Lung (tissue), 17 donors: ENCODE measurements at places on chromosomes 3 and 15. TPM values are rescaled to one million over a fixed set of nuclear protein-coding genes. Genes with fewer than 3 reads are reported as not detected.

DNA sequence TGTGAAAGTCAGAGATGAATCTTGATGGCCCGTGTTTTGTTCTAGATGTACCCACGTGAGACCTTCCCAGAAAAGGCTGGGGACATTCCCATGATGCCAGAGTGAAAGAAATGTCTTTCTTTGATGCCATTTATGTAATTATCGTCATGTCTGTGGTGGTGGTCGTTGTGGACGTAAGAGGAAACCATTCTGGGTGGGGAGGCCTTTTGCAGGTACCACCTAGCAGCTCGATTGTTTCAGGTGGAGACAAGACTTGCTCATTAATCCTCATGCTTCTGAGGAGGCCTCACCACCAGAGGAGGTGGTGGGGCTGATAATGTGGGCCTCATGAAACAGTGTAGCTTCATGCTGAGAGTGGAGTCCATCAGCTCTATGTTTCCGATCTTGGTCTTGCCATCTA, 58.1 kb upstream of the USP3 start:
- no peak for DNase-seq
- peaks cover 5% of the 10 kb centered on the region for H3K4me1 ChIP-seq
- H3K27ac ChIP-seq, result no peak overlapping the region
- H3K36me3 ChIP-seq, result no peaks in the 10 kb centered on the region

GRCh38 chr3:31431321-31431720, 101.4 kb upstream of the STT3B start:
- peak; percentile 24 for DNase-seq
- no peaks in the 10 kb centered on the region for H3K36me3 ChIP-seq
- H3K27ac ChIP-seq, result no peak overlapping the region

DNA sequence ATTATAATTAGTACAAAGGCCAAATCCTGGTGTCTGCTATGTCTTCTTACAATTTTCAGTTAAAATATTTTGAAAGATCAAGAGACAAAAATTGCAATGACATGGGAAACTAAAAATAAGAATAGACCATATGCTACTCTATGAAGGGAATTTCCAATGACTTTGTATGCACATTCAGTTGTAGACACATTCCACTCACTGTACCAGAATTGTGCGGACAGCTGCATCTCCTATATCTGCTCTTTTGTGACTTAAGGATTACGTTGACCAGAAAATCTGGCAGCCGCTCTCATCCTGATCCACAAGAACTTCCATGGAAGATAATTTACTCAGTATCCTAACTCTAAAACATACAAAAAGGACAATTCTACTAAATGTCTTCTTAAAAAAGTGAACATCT, 493.9 kb upstream of the KCNMB2 start:
- no peaks in the 10 kb centered on the region for H3K4me1 ChIP-seq
- H3K36me3 ChIP-seq, result no peaks in the 10 kb centered on the region
- no peak overlapping the region for H3K4me3 ChIP-seq

GRCh38 chr3:172094621-172095557, 55.5 kb downstream of the FNDC3B start:
- H3K4me1 ChIP-seq, result peaks cover 8% of the 10 kb centered on the region
- DNase-seq, result no peak
- no peak overlapping the region for H3K27ac ChIP-seq
- no peaks in the 10 kb centered on the region for H3K36me3 ChIP-seq
- no peaks in the 10 kb centered on the region for H3K27me3 ChIP-seq
- no peak overlapping the region for H3K4me3 ChIP-seq

- peak; percentile 78 for DNase-seq
- H3K4me1 ChIP-seq, result peaks cover 11% of the 10 kb centered on the region
- H3K27me3 ChIP-seq, result no peaks in the 10 kb centered on the region
- H3K27ac ChIP-seq, result no peak overlapping the region
Observed at GRCh38 chr15:49145651-49146609, 9.5 kb downstream of the COPS2 start.

GRCh38 chr3:193665370-193665989, 72.5 kb downstream of the OPA1 start:
- no peaks in the 10 kb centered on the region for H3K27me3 ChIP-seq
- no peak overlapping the region for H3K27ac ChIP-seq
- no peak overlapping the region for H3K4me3 ChIP-seq

- DNase-seq, result no peak
- no peaks in the 10 kb centered on the region for H3K27me3 ChIP-seq
- H3K27ac ChIP-seq, result no peak overlapping the region
- H3K4me3 ChIP-seq, result no peak overlapping the region
- no peaks in the 10 kb centered on the region for H3K36me3 ChIP-seq
Observed at GRCh38 chr3:56096999-56097398, 371.3 kb downstream of the ERC2 start.

DNA sequence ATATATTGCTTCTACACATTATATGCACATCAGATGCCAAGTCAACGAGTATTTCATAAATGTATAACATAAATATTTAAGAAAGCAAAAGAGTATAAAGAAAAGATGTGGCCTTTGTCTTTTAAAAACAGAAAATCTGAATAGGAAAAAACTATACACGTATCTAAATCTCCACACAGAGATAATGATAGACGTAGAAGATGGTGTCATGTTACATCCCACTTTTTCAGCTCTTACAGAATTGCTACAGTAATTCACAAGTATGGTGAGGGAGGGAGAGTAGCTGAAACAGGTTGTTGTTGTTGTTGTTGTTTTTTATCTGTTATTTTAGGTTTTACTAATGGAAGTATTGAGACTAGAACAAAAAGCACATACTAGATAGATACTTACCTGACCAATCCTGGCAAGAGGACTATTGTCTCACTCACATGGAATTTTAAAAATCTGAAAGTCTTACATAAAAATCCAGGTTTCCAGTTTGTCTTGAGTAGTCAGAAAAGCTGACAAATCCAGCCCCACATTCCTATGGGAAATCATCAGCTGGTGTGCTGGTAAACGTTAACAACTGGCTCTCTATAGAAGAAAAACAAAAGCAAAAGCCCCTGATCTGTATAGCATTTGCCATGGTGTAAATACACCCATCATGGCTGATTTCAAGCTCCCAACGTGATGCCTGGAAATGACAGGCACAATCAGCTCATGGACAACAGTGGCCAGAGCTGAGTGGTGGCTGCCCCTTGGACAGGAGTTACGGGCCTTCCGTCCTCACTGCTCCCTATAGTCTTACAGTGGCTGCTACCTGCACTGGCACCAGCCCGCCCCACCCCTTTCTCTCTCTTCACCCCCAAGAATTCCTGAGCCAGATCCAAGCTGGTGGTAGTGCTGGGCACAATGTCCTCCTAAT, 47.4 kb upstream of the VGLL4 start:
- peak; percentile 50 for DNase-seq
- no peak overlapping the region for H3K27ac ChIP-seq
- H3K4me3 ChIP-seq, result no peak overlapping the region
- H3K27me3 ChIP-seq, result no peaks in the 10 kb centered on the region
- H3K4me1 ChIP-seq, result peaks cover 8% of the 10 kb centered on the region

- no peak for DNase-seq
- no peaks in the 10 kb centered on the region for H3K27me3 ChIP-seq
- H3K4me1 ChIP-seq, result no peaks in the 10 kb centered on the region
- H3K4me3 ChIP-seq, result no peak overlapping the region
- H3K27ac ChIP-seq, result no peak overlapping the region
Observed at GRCh38 chr3:128932516-128933212, 53.2 kb downstream of the ACAD9 start.

DNA sequence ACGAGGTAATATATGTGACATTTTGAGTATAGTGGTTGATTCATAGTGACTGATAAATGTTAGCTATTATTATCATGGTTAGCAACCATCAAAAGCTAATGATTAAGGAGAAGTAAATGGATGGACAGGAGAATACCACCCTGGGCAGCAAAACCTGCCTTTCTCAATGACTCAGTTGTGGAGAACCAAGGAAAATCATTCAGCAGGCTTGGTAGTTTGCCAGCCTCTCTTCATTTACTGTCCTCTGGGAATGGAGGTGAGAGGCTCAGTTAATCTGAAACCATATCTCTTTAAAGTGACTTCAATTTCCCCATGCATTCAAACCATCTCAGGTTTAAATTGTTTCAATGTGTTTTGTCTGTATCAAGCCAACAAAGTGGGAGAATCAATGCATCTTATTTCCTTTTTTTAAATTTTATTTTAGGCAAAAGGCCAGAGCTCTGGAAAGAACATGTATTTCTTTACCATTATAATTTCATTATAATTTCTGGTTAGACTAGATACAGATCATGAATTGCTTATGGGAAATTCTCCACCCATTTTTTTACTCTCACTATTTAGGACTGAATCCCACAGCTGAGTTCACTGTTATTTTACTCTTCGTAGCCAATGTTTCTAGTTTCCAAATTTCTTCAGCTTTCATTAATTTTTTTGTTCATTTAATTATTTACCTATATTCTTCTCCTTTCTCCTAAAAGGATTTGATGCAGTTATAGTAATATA, 2.7 kb downstream of the TM4SF18 start:
- no peak for DNase-seq
- H3K36me3 ChIP-seq, result no peaks in the 10 kb centered on the region
- no peaks in the 10 kb centered on the region for H3K27me3 ChIP-seq
- no peak overlapping the region for H3K27ac ChIP-seq
- no peak overlapping the region for H3K4me3 ChIP-seq

DNA sequence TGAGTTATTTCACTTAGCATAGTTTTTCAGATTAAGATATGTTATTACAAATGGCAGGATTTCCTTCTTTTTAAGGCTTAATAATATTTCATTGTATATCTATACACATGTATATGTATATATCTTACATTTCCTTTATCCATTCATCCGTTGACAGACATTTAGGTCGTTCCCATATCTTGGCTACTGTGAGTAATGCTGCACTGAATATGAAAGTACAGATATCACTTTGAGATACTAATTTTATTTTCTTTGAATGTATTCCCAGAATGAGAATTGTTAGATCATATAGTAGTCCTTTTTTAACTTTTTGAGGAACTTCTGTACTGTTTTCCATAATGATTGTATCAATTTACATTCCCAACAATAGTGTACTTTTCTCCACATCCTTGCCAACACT, 270.4 kb downstream of the NAALADL2 start:
- no peak for DNase-seq
- H3K36me3 ChIP-seq, result no peaks in the 10 kb centered on the region
- H3K27ac ChIP-seq, result no peak overlapping the region
- H3K27me3 ChIP-seq, result no peaks in the 10 kb centered on the region
- no peak overlapping the region for H3K4me3 ChIP-seq

DNA sequence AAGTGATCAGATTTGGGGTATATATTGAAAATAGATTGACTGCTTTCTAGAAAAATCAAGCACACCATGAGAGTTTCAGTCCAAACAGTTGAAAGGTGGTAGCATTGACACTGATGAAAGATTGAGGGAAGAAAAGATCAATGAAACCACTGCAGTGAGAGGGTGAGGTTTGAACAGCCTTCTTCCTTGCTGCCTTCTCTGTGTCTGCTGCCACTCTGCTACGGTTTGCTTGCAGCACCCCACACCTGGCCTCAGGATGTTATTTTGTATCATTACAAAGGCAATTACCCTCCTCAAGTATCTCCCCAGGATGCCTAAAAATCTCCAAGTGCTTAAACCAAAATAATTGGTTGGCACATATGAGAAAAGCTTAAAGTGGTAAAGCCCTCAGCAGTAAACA, 683.6 kb upstream of the ARPP21 start:
- H3K27me3 ChIP-seq, result no peaks in the 10 kb centered on the region
- H3K4me1 ChIP-seq, result no peaks in the 10 kb centered on the region
- DNase-seq, result no peak
- no peaks in the 10 kb centered on the region for H3K36me3 ChIP-seq
- no peak overlapping the region for H3K4me3 ChIP-seq

GRCh38 chr15:41578736-41579383, 19.8 kb downstream of the TYRO3 start:
- no peaks in the 10 kb centered on the region for H3K4me1 ChIP-seq
- peak; percentile 86 for DNase-seq
- H3K27ac ChIP-seq, result no peak overlapping the region

DNA sequence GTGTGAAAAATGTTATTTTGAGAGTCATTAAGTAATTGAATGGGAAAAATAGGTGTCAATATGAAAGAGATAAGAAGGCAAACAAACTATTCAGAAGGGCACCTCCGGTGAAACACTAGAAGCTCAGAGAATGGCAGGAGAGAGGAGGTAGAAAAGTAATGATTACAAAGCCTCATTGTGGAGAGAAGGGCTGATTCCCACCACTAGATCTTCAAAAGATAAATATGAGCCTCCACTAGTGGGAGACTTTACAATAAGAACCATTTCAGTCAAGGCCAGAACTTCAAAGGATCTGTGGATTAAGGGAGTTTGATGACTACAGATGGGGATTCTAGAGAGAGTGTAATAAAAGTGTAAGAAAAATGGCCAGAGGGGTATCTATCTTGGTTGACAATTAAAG, 535.6 kb downstream of the NLGN1 start:
- H3K27ac ChIP-seq, result no peak overlapping the region
- no peaks in the 10 kb centered on the region for H3K36me3 ChIP-seq
- H3K4me1 ChIP-seq, result no peaks in the 10 kb centered on the region
- no peaks in the 10 kb centered on the region for H3K27me3 ChIP-seq
- no peak overlapping the region for H3K4me3 ChIP-seq

DNA sequence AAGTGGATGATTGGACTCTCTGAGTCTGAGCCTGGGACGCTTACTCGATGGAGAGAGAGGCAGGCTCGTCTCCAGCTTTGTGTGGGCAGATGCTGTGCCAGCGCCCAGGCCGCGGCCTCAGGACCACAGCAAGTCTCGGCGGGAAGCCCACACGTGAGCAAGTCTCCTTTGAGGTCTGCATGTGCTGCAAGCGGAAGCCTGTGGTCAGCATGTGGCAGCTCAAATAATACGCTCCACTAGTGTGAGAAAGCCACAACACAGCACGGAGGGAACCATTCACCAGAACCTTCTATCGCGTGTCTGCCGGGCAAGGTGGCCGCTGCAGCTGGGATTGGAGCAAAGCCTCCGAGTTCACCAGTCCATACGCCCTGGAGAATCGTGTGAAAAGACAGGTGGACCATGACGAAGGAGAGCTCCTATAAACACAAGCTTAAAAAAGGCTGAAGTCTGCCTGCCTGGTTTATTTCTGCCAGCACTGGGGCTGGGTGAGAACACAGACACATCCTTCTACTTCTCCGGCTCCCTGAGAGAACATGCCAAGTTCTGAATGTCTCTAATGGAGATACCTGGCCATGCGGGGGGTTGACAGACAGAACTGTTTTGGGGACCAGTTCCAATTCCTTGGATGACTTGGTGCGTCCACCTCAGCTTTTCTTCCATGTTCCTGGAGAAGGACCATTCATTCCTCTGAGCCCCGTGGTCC, 82.0 kb upstream of the LRIG1 start:
- no peak overlapping the region for H3K27ac ChIP-seq
- H3K4me1 ChIP-seq, result no peaks in the 10 kb centered on the region
- no peaks in the 10 kb centered on the region for H3K27me3 ChIP-seq
- H3K36me3 ChIP-seq, result no peaks in the 10 kb centered on the region
- no peak overlapping the region for H3K4me3 ChIP-seq

- peak overlapping the region; percentile 21 for H3K27ac ChIP-seq
- DNase-seq, result no peak
- H3K27me3 ChIP-seq, result no peaks in the 10 kb centered on the region
- no peaks in the 10 kb centered on the region for H3K36me3 ChIP-seq
Observed at GRCh38 chr15:85452436-85452835, 72.0 kb downstream of the AKAP13 start.

WNT5A gene
- 22.2 TPM for total RNA-seq

ROPN1B gene
- 0.34 TPM for total RNA-seq

NR2E3 gene
- total RNA-seq, result 0.26 TPM
